ENCODE measurements at places on chromosomes 1 and 21.

- no peak for DNase-seq
Measured at GRCh38 chr1:12088607-12089006, 25.5 kb downstream of the TNFRSF8 start.

GRCh38 chr1:206664740-206665139, 20.0 kb upstream of the MAPKAPK2 start:
- no peak for DNase-seq

DNA sequence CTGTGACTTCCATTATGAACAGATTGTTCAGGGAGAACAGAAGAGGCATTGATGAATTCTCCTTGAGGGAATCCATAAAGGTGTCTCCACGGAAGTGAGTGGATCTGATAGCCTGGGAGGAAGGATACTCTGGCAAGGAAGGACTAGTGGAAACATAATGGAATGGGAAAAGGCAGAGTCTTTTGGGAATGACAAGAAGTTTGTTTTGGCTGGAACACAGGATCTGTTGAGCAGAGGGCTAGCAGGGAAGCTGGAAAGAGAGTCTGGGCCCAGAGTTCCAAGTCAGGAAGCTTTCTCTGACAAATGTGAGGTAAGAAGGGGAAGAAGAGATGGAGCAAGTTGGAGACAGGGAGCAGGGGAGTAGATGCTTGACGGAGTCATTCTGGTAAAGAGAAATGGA, 8.1 kb downstream of the ADAMTS5 start:
- DNase-seq = no peak

DNA sequence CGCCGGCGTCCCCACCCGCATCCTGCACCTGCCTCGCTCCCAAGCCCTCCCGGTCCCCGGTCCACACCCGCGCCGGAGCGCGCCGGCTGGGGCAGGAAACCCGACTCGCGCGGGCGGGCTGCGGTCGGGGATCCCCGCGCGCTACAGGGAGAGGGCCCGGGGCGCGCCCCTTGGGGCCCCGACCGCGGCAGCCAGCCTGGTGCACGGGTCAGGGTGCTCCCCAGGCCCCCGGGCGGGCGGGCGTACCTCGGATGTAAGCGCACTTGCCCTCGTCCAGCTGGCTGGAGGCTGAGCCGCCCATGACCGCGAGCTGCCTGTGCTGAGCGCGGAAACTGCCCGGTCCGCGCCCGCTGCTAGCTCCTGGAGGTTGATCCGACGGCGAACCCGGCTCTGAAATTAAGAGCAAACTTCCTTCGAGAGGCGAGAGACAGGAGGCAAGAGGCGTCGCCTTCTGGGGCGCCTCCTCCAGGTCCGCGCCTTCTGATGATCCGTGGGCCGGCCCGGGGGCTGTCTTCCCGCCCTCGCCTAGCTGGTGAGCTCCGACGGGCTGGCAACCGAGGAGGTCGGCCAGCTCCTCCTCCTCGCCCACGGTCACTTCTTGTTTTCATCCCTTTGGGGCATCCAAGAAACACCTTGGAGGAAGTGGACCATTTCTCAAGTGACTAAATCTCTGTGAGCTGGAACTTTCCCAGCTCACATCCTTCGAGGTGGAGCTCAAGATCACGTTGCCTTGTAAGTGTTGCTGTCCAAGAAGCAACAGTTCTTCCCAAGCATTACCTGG, at the start of gene NIBAN1:
TSS of gene NIBAN1 (minus strand) at position 453 of the 781 bp plus-strand sequence. CDS start at position 301, 152 bp downstream.
- peak; percentile 49 for DNase-seq

- no peak for DNase-seq
Measured at GRCh38 chr1:1748686-1749321, 24.6 kb upstream of the CDK11A start.

DNA sequence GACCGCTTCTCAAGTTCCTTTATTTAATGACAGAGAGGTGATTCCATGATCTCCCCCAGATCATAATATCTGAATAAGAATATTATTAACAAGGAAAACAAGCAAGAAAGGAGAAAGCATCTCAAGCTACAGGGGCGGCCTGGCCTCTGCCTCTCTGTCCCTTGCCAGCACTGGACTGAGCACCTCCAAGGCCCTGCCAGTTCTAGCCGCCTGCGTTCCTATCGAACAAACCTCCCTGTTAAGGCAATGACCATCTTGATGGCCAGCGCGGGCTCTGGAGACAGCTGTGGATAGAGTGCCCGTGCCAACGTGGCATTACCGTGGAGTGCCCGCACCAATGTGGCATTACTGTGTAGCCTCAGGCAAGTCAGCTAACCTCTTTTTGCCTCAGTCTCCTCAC, 84.8 kb downstream of the NPHP4 start:
- DNase-seq = no peak

GRCh38 chr1:25140073-25140797, 92.1 kb downstream of the SYF2 start:
- no peak for DNase-seq

GRCh38 chr1:203215573-203215972, 13.9 kb downstream of the CHIT1 start:
- DNase-seq = no peak

DNA sequence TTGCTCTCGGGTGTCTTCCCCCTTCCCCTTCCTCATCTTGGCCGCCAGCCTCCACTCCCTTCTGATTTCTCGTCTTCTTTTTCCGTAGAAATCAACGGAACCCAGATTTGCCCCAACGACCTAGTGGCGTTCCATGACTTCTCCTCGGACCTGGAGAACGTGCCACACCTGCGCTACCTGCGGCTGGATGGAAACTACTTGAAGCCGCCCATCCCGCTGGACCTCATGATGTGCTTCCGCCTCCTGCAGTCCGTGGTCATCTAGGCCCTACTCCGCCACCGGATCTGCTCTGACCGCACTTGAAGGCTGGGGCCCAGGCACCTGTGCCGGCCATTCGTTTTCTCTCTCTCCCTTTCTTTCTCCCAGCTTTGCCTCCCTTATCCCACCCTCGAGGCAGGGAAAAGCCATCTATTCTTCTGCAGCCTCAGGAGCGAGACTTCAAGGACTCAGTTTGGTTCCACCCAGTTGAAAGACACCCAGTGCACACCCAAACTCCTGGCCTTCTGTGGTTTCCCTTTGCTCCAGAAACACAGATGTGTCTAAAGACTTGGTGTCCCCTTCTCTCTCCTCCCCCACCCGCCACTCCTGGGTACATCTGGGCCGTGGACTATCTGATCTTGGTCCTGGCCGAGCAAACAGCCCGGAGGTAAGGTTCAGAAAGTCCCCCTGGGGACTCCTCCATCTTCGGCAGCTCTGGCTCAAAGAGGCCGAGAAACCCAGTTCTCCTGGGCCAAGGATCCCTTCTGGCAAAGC, 7.2 kb upstream of the OPTC start:
- no peak for DNase-seq

Measured in stimulated activated CD4-positive, alpha-beta T cell treated with anti-CD3 and anti-CD28 coated beads, Interleukin-1b, Interleukin-23, amount 100 ng/mL, for 1 hour (primary cell).